Activated CD4-positive, alpha-beta memory T cell treated with anti-CD3 and anti-CD28 coated beads for 36 hours (primary cell): ENCODE measurements at places on chromosomes 6 and 20.

DNA sequence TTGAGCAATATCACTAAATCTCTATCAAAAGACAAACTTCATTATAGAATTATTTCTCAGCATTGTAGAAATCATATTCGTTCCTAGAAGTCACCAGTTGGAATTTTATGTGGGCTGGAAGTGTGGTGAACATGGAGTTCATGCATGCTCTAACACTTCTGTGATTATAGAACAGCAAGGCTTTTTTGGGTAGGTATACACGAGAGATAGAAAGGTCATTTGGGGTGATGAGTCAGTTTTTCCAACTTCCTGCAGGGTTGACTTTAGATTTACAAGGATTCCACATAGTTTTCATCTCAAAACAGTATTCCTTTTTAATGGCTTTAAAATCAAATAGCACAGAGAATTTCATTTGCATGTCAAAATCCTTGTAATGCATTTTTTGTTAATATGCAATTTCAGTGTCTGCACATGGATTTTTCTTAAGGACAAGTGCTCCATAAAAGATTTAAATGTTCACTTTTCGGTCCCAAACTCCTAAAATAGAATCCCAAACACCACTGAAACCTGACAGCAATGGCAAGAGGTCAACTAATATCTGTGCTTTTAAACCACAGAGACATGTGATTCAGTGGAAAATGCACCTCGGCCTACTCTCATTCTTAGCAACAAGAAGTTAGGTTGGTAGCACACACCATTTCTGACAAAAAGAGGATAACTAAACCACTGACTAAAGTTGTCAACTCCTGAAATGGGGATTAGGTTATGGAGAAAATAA is 211.0 kb downstream of the MOXD1 start:
- DNase-seq: no peak

GRCh38 chr6:67606906-67607828 is 1027.9 kb upstream of the ADGRB3 start:
- no peak for DNase-seq

DNA sequence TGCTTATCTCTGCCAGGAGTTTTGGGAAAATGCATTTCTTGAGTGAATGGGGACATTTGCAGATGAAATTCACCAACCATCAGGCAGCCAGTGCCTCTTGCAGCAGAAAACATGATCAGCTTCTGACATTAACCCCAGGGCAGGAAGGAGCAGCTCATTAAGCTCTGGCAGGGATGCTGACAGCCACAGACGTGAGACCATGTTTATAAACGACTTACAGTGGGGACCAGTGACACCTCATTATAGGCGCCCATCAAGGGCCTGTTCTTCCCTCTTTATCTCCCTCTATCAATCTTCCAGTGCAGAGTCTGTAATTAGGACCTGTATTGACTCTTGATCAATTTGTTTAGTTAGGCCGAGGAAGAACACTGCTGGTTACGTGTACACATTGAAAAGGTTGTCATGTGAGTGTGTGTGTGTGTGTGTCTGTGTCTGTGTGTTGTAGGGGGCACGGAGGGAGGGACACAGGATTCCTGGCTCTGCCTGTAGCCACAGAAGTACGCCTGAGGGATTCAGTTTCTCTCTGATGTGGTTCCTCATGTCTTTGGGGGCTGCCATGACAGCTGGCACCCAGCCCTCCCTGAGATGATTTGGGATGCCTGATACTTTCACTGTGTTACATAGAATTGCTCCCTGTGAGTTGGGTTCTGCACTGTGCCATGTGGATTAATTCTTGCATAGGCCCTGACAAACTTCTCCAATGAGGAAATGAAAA is 428.4 kb upstream of the CHD6 start:
- no peak for DNase-seq

DNA sequence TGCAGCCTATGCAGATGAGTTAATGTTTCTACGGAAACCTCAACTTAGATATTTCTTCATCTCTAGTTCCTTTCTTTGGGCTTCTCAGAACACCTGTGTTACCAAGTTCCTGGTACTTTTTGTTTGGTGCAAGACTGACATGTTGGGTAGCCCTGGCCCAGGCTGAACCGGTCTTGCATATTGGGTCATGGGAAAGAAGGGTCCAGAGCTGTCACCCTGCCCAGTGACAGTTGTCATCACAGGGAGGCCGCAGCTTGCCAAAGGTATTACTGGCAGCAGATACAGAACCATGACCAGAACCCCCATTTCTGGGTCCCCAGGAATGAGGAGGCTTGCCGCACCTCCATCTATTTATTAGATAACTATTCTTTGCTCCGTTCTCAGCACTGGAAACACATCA is 40.2 kb downstream of the PDYN start:
- DNase-seq: no peak

DNA sequence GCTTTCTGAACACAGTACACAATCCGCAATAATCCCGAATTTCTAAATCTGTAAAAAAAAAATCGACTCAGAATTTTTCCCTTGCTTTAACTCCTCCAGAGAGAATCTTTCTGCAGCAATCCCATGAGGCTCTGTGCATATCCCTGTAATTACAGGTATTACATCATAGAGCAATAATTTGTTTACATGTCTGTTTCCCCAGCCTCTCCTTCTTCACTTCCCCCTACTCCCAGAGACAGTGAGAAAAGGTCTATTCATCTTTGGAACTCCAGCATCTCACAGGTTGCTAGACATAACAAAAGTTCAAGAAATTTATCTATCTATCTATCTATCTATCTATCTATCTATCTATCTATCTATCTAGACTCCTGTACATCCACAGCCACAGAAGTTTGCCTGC is 26.0 kb downstream of the KLHL31 start:
- no peak for DNase-seq

DNA sequence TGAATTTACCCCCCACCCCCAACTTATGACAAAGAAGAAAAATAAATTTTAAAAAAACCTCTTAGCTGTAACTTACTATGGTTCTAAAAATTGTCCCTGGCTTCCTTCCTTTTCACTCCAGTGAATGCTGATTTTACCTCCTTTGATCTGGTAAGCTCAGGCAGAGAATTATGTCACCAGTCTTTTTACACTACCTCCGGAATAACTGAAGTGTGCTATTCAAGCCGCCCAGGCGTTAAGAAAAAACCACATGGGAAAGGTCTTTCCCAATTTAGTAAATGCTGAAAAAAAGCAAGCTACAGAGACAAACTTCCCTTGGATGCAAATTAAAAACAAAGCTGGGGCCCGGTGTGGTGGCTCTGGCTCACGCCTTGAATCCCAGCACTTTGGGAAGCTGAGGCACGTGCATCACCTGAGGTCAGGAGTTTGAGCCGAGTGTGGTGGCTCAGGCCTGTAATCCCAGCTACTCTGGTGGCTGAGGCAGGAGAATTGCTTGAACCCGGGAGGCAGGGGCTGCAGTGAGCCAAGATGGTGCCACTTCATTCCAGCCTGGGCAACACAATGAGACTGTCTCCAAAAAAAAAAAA is 12.4 kb downstream of the SNX5 start:
- no peak for DNase-seq

GRCh38 chr6:79742030-79742429 is 110.9 kb downstream of the SH3BGRL2 start:
- DNase-seq: no peak

DNA sequence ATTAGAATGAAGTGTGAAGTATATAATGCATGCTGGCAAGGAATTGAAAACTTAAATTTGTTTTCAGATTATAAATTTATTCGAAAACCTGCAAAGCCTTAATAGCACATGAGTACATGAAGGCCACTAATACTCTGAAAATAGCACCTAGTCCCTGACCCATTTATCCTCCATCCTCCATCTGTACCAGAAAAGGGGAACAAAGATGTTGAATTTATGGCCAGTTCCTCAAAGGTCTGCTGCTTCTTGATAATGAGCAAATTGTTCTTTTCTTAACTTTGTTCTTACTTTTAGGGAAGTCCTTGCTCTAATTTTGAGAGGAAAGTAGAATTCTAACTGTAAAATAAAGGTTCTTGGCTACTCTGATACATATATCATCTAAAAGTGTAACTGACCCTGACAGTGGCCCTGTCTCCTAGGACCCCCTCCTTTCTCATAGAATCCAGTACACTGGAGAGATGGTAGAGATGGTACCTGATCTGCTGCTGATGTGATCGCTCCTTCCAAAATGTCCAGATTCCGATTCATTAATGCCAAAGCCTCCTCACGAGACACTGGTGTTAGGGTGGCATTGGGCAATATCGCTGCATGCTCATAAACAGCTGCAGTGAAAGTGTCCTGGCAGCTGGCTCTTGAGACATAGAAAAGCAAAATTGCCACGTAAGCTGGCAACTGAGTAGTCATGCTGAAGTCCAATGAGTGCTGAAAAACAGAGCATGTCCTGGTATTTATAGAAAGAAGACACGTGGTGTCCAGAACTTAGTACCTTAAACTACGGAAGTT is at the start of gene VNN1:
VNN1 (minus strand) TSS at position 704 of the 783 bp plus-strand sequence; CDS start at position 684, 20 bp downstream.
- DNase-seq: no peak

GRCh38 chr20:50191065-50191543 is 474 bp downstream of the CEBPB start:
- peak; percentile 73 for DNase-seq

DNA sequence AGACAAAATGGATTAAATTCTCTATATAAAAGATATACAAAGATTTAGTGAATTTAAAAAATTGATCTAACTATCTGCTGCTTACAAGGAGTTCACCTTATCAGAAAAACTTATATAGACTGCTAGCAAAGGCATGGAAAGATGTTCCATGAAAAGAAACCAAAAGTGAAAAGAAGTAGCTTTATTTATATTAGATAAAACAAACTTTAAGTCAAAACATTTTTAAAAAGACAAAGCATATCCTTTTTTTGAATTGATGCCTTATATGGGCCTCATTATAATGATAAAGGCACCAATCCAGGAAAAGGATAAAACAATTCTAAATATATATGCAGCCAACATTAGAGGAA is 334.2 kb downstream of the MEI4 start:
- DNase-seq: no peak

- no peak for DNase-seq
Measured at GRCh38 chr6:87697581-87698546, 4.2 kb downstream of the AKIRIN2 start.

DNA sequence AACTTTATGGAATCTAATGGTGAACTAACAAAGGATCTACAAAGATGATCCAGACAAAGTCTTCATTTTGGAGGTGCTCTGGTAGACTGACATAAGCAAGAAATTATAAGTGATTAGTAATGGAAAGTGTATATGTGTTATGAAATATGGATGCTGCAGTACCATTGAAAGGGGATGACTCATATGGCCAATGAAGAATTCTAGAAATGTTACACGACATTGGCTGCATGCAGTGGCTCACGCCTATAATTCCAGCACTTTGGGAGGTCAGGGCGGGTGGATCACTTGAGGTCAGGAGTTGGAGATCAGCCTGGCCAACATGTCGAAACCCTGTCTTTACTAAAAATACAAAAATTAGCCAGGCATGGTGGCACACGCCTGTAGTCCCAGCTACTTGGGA is 23.5 kb downstream of the CFAP206 start:
- DNase-seq: no peak

DNA sequence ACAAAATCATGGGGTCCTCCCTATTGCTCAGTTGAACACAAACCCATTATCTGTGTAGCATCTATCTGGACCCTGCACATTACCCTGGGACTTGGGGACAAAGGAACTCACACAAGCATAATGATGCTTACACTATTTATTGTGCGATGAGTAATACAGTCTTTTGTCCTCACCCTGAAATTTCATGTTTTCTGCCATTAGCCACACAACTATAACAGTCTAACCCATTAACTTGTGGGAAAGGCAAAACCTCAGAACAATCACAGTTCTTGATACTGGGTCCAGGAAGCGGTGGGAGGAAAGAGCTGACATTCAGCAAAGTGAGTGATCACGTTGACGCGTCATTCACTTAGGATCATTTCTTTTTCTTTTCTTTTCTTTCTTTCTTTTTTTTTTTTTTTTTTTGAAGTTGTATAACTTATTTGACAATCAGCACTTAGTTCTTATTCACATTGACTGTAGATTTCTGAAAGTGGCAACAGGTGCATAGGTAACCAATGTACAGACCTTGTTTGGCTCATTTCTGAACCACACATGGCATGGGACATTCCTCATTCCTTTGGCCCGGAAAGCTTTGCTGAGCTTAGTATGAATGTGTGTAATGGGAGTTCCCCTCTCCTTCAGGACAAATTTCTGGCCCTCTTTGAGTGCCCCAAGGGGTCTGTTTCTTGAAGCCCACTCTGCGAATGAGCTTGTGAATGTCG is 94.8 kb upstream of the CNKSR3 start:
- DNase-seq: peak; percentile 55

DNA sequence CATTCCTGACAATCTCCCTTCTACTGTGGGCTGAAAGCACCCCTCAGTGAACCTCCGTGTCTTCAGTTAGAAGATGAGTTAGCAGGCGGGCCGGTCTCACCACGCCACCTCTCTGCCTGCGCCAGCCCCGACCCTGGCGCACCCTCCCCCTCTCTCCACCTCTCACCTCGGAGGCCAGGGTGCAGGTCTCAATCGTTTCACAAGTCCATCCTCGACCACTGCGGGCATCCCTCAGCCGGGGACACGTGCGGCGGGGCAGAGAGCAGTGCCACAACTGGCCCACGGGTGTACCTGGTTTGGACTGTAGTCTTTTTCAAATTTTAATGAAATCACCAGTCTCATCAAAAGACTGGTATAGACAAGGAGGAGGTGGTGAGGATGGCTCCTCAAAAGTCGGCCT is 34.4 kb downstream of the NFATC2 start:
- DNase-seq: no peak

- DNase-seq: no peak
Measured at GRCh38 chr6:118740372-118740771, 89.0 kb upstream of the CEP85L start.

- no peak for DNase-seq
Measured at GRCh38 chr20:31774408-31774807, 35.3 kb downstream of the TPX2 start.
